ENCODE measurements at places on chromosomes 7 and 10.

DNA sequence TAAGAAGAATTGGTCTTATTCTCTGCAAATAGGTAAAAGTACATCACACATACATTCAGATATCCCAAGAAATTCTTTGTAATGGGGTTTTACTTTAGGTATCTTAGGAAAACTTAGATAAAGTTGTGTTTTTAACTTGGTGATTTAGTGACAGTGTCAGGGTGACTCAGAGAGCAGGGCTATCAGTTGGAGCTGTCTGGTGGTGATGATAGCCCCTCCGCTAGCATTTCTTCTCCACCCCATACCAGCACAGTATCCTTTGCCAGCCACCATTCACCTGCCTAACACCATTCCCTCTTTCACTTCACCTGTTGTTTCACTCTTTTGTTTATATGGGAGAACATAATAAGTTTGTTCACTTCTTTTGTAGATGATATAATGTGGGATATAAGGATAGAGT lies 30.4 kb downstream of the VPS50 start:
- DNase-seq, result no peak

DNA sequence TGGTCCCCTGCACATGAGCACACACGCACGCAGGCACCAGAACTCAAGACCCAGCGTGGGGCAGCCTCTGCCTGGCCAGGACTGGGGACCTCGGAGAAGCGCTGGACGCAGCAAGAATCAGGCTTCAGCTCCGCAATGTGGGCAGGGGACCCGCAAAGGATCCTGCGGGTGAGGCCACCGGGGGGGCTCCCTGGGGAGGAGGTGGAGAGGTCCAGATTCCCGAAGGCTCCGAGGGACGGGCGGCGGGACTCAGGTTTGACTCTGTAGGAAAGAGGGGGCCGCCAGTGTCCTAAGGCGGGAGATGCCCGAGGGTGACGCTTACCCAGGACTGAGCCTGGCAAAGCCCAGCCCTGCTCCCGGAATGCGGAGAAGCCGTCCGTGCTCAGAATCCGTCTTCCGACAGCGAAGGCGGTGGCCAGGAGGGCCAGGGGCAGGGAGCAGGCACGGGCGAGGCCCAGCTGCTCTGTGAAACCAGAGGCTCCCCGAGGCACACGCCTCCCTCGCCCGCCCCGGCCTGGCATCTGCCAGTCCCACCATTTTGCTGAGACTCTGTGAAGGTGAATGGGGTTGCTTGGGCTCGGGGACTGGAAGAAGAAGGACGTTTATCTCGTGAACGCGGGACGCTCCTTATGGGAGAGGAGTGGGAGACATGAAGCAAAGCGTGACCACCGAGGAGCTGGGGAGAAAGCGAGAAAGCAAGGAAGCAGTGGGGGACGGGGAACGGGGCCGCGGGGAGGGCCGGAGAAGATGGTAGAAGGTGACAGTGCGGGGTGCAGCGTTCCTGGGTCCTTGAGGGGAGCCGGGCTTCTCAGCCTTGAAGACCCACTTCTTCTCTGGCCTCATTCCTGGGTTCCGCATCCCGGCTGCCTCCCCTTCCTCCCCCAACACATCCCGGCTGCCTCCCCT lies 489.2 kb downstream of the PTPRN2 start:
- no peak for DNase-seq

DNA sequence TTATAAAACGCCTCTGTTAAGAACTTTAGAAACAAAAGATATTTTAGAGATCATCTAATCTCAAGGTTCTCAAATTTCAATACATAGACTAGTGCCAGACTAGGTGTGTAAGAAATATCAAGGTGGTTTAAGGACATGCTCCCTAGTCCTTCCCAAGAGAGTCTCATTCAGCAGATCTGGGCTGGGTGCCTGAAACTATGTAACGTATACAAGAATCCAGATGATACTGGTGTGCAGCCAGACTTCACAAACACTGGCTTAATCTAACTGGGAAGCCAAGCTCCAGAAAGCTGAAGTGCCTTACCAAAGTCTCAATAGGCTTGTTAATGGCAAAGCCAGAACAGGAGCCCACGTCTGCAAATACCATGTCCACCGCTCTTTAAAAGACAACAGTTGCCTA lies 105.0 kb upstream of the AMPH start:
- DNase-seq, result no peak

DNA sequence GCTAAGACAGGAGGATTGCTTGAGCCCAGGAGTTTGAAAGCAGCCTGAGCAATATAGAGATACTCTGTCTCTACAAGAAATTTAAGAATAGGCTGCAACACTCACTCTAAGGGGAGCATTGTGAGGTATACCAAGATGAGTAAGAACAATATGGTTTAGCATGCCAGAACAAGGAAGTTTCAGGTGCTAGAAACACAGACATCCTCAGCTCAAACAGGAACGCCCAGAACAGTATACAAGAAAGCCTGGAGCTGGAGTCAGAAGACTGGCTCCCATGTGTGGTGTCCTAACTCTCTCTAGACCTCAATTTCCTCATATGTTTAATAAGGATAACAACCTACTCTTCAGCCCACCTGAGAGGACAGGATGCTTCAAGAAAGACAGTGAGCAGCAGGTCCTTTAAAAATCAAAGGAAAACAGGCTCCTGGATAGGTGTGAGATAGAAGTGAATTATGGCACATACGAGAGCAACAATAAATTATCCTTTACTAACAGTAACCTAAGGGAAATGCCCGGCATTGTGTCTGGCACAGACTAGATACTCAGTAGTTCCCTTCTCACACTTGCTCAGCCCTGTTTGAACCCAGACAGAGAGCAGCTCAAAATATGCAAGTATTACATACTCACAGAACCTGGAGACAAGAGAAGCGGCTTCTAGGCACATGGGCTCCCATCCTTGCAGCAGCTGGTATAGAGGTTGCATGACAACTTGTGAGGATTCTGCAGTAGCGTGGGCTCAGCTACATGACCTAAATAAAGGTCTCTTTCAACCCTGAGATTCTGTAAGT lies 45.4 kb downstream of the KAT6B start:
- DNase-seq, result no peak

GRCh38 chr7:142263598-142264380 lies 5.9 kb upstream of the PRSS58 start:
- peak; percentile 4 for DNase-seq

DNA sequence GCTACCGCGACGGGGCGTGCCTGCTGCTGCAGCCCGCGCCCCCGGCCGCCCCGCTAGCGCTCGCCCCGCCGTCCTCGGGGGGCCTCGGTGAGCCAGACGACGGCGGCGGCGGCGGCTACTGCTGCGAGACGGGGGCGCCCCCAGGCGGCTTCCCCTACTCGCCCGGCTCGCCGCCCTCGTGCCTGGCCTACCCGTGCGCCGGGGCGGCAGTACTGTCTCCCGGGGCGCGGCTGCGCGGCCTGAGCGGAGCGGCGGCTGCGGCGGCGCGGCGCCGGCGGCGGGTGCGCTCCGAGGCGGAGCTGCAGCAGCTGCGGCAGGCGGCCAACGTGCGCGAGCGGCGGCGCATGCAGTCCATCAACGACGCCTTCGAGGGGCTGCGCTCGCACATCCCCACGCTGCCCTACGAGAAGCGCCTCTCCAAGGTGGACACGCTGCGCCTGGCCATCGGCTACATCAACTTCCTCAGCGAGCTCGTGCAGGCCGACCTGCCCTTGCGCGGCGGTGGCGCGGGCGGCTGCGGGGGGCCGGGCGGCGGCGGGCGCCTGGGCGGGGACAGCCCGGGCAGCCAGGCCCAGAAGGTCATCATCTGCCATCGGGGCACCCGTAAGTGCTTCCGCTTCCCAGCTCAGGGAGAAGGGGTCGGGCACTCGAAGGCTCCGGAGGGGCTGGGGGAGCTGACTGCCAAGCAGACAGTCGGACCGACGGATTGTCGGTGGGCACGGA lies 761 bp downstream of the PTF1A start:
- DNase-seq, result no peak

DNA sequence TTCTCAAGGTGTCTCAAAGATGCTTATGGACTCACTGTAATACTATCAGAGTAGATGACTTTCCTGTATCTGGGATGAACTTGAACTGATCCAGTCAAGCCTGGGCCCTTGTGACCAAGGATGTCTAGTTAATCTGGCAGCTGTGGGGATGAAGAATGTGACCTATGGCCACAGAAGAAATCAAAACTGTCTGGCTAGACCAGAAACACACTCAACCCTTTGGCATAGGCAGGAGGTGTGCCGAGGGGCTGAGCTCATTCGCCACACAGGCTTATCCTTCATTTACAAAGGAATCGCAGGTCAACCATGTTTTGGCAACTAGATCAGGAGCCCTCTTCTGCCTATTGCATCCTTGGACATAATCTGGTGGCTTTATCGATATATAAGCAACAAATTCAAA lies 110.6 kb downstream of the ATXN7L1 start:
- peak; percentile 35 for DNase-seq

- DNase-seq, result peak; percentile 28
Observed at GRCh38 chr10:68625316-68625921, 65.3 kb downstream of the TET1 start.

- no peak for DNase-seq
Observed at GRCh38 chr10:7512487-7512886, 101.7 kb upstream of the SFMBT2 start.

GRCh38 chr7:22894546-22894945 lies 71.9 kb upstream of the TOMM7 start:
- DNase-seq, result no peak

GRCh38 chr7:92841192-92841591 lies 4.8 kb upstream of the CDK6 start:
- peak; percentile 33 for DNase-seq

GRCh38 chr7:81135324-81135723 lies 216.5 kb upstream of the SEMA3C start:
- no peak for DNase-seq

DNA sequence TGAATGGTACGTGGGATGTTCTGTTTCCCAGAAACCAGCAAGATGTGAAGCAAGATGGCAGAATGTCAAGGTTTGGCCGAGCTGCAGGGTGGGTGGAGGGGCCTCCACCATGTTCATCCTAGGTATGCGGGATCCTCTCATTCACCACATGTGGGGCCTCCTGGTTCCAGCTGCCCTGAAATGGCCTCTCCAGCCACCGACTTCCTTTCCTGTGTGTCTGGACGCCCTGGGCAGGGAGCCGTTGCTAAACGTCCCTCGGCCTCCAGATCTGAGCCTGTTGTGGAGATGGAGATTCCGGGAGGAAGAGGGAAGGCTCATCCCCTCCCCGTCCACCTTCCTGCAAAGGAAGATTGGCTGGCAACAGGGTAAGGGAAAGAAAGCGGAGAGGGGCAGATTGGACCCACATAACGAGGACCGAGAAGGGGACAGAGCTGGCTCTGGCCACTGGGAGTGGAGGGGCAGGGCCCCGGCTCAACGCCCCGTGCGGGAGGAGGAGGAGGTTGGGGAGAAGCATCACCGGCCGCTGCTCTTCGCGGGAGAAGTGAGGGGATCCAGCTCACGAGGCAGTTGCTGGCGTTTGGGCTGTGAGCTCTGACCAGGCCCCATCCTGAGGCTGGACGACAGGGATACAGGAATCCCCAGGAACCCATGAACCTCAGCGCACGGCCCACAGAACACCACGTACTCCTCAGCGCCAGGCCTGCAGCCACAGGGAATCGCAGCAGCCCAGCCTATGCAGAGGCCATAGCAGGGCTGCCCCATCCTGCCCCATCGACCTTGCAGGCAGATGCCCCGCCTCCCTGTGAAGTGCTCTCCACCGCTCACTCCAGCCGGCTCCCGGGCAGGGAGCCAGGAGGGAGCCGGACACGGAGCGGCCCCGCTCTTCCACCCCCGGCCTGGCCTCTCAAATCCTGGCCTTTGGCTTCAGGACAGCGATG lies 98.3 kb downstream of the FOXL3 start:
- no peak for DNase-seq

GRCh38 chr7:10429511-10429910 lies 544.2 kb upstream of the PHF14 start:
- DNase-seq, result no peak

DNA sequence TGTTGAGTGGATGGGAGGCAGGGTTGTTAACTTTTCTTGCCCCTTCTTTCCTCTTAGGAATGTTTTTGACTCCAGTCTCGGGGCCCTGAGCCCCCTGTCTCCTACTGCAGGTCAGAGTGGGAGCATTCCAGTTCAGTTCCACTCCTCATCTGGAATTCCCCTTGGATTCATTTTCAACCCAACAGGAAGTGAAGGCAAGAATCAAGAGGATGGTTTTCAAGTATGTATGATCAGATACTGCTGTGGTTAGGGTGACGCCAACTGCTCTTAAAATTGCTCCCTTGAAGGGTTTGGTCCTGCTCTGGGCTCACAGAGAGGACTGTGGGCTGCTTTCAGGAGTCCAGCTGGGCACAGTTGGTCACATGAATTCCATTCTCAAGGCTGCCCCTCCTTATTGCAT lies 22.0 kb downstream of the VWA2 start:
- DNase-seq, result peak; percentile 80

GRCh38 chr7:32250003-32250402 lies 179.8 kb upstream of the PDE1C start:
- DNase-seq, result no peak

DNA sequence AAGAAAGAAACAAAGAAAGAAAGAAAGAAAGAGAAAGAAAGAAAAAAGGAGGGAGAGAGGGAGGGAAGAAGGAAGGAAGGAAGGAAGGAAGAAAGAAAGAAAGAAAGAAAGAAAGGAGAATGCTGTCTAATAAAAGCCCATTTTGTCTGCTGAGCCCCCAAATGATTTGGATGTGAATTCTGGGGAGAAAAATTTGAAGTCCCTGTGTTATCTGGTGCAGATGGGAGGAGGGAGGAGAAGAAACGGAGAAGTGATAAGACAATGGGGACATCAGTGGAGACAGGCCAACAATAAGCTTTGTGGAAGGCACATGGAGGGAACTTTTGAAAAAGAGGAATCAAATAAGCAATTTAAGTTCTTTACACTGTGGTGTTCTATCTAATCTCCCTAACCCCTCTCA lies 24.6 kb upstream of the TMEM273 start:
- no peak for DNase-seq

DNA sequence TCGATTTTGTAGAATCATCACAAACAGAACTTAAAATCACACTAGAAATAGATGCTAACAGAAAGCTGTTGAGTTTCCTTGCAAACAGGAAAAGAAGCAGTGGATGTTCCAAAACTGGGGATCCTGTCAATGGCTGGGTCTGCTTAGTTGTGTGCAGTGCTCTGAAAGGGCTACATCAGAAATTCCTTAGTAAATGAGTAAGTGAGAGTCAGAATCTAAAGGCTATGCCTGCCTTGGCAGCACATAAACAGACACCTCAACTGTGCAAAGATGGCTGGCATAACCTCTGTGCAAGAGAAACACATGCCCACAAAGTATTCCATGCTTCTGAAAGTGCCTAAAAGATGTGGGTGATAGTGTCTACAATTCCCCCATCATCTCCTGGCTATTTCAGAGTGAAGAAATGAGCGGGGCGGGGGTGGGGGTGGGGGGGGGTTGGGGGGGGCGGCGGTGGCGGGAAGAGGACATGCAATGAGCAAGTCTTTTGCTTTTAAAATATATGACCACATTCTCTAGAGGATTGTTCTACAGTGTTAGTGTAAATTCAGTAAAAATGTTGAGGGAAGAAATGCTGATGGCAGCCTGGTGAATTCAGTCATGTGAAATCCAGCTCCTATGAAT lies 138.1 kb upstream of the LAMB4 start:
- DNase-seq, result no peak

GRCh38 chr10:19944911-19945663 lies 128.9 kb downstream of the PLXDC2 start:
- DNase-seq, result no peak

All from EH (cell line).